Activated T-cell treated with anti-CD3 and anti-CD28 coated beads for 1 hour (primary cell): ENCODE measurements at places on chromosomes 16 and 17.
A peak's percentile ranks its signal among the peaks of the same experiment; 100 is the strongest.

GRCh38 chr17:1560858-1561355 is 1.7 kb downstream of the PITPNA start:
- DNase-seq, result no peak

- DNase-seq, result no peak
Observed at GRCh38 chr17:31595076-31595475, 203.6 kb downstream of the RAB11FIP4 start.

- DNase-seq, result no peak
Observed at GRCh38 chr17:45430006-45430737, 2.5 kb downstream of the ARHGAP27 start.

DNA sequence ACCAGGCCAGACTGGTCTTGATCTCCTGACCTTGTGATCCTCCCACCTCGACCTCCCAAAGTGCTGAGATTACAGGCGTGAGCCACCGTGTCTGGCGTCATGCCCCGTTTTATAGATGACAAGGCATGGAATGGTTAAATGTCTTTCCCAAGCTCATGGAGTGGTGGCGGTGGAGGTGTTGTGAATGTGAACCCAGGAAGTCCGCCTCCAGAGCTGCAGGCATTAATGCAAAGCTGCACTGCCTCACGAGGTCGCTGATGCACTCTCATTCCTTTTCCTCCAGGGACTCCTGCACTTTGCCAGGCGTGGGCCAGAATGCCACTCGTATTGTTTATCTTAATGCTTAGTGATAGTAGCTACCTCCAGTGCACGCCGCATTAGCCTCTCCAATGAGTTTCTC is 149.6 kb downstream of the WWOX start:
- DNase-seq, result no peak

DNA sequence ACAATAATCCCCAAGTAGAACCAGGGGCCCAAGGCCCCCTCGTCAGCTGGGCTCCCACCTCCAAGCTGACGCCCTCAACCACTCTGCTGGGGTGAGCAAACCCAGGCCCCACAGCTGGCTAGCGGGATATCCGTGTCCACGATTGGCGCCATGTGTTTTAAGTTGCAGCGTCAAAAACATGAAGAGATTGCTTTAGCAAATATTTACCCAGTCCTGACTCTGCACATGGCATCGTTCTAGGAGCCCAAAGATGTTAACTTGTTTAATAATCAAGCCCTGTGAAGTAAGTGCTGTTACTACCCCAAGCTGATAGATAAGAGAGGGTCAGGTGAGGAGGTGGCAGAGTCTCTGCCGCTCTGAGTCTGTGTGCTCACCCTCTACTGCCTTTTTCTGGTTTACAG is 344 bp upstream of the SEPTIN12 start:
- DNase-seq, result no peak

DNA sequence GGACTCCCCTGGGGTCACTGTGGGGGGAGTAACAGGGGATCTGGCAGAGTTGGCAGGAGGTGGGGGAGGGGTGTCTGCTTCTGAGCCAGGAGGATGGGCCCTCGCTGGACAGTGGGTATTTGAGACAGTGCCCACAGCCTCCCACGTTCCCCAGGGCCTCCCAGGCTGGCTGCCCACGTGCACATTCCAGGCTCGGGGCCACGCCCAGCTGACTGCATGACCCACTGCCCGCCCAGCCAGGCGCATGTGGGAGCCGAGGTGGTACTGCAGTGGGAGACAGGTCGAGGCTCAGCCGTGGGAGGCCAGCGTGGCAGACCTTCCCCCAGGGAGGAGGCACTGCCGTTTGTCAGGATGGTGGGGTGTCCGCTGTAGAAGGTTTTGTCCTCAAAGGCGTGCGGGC is 38.8 kb downstream of the BAHCC1 start:
- no peak for DNase-seq

DNA sequence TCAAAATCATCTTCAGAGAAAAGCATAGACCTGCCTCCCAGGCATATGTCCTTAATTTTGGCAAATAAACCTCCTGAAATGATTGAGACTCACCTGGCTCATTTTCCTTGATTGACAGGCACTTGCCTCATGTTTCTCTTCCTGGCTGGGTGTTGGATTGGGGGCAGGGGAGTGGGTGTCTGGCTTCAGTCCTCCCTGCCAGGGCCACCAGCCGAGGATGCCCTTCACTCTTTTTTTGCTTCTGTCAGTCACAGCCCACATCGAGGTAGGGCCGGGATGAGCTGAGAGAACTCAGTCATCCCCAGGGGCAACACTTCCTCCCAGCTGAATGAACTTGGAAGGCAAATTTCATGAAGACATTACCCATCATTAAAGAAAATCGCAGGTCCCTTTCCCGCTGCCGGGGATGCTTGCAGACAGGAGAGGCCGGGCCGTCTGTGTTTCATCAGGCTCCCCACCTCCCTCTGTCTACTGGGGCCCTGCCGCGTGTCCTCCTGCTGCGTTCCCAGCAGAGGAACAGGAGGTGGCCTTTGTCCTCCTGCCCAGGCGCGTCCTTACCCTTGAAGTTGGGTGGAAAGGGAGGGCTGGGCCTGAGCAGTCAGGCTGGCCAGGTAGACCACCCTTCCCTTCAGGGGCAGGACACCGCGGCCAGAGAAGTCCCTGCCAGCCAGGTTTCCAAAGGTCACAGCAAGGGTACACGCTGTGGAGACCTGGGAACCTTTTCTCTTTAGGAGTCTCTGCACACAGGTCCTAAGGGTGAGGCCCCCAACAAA is 11.2 kb upstream of the DNAH17 start:
- no peak for DNase-seq

- DNase-seq, result no peak
Observed at GRCh38 chr17:79136596-79136995, 62.0 kb downstream of the ENGASE start.

GRCh38 chr17:7750321-7750821 is 32.8 kb downstream of the DNAH2 start:
- DNase-seq, result no peak

DNA sequence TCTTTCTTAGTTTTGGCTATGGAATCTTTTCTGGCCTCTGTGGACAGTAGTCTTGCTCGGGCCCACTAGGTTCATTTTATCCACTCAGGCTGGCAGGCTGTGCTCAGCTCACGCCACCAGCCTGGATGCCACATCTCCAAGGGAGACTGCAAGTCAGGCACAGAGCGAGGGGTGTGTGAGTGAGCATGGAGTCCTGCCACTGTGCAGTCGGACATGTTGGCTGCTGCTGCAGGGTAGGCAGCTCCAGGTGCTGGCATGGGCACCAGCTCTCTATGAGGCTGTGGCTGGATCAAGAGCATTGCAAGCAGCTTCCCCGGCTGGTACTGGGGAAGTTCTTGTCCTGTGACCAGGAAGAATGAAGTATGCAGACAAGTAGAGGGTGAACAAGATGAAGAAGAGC is 158.9 kb downstream of the PCTP start:
- DNase-seq, result no peak

- DNase-seq, result no peak
Observed at GRCh38 chr17:12024327-12024726, 3.6 kb downstream of the MAP2K4 start.

GRCh38 chr16:23435500-23435899 is 17.5 kb downstream of the COG7 start:
- peak; percentile 45 for DNase-seq

GRCh38 chr16:12788758-12789157 is 14.9 kb downstream of the CPPED1 start:
- DNase-seq, result no peak

DNA sequence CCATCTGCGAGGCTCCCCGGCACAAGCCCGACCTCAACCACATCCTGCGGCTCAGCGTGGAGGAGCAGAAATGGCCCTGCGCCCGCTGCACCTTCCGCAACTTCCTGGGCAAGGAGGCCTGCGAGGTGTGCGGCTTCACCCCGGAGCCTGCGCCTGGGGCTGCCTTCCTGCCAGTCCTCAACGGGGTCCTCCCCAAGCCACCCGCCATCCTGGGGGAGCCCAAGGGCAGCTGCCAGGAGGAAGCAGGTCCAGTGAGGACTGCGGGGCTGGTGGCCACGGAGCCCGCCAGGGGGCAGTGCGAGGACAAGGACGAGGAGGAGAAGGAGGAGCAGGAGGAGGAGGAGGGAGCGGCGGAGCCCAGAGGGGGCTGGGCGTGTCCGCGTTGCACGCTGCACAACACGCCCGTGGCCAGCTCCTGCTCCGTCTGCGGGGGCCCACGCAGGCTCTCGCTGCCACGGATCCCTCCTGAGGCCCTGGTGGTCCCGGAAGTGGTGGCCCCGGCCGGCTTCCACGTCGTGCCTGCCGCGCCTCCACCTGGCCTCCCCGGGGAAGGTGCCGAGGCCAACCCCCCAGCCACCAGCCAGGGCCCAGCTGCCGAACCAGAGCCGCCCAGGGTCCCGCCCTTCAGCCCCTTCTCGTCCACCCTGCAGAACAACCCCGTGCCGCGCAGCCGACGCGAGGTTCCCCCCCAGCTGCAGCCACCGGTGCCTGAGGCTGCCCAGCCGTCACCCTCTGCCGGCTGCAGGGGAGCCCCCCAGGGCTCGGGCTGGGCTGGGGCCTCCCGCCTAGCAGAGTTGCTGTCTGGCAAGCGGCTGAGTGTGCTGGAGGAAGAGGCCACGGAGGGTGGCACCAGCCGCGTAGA is 13.1 kb upstream of the PRR35 start:
- peak; percentile 48 for DNase-seq

DNA sequence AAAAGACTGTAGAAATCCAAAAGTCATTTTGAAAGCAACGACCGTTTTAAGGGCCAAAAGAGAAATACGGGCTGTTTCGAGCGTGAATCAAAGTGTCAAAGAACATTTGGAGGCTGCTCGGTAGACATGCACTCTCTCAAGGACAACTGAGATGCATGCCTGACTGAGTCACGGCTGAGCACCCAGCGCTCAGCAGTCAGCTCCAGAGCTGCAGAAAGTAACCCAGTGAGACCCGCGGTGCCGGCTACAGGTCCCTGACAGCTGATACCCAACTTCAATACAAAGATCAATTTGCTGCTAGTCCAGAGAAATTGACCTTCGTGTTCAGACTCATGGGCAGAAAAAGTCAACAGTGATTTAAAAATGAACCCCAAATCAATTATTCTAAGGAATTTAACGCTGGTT is 214.9 kb downstream of the STX8 start:
- no peak for DNase-seq

GRCh38 chr17:17783116-17783824 is 53.5 kb downstream of the SREBF1 start:
- DNase-seq, result peak; percentile 35

DNA sequence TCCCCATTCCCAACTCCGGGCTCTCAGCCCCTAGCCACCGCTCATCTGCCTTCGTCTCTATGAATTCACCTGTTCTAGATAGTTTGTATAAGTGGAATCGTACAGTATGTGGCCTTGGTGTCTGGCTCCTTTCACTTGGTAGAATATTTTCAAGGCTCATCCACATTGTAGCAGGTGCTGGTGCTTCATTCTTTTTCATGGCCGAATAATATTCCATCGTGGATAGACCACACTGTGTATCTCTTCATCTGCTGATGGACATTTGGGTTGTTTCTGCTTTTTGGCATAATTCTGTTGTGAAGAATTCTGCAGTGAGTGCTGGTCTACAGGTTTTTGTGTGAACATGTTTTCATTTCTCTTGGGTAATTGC is 324.2 kb downstream of the SEC14L1 start:
- DNase-seq, result no peak

DNA sequence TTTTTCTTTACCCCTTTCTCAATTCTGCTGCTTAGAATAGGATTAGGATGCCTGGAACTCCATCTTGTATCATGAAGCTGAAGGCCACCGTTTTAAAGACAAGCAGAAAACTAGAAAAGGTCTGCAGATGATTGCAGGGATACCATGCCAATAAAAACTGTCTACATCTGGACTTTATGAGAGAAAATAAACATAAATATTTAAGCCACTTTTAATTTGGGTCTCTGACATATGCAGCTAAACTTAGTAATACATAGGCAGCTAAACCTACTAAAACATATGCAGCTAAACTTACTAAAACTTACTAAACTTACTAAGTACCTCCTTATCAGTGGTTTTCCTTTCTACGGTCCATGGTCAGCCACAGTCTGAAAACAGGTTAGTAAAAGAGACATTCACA is 48.4 kb downstream of the FBXL20 start:
- no peak for DNase-seq

DNA sequence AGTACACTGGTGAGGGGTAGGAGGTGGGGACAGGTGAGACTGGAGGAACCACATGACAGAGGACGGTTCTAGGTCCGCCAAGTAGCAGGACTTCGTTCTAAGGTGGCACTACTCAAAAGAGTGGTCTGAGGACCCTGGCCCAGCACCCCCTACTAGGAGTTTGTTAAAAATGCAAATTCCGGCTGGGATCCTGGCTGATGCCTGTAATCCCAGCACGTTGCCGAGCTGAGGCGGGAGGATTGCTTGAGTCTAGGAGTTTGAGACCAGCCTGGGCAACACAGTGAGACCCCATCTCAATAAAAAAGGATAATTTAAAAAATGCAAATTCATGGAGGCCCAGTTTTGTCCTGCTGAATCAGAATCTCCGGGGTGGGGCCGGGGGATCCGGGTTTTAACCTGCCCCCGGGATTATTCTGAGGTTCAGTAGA is 59.1 kb downstream of the WSB1 start:
- no peak for DNase-seq

GRCh38 chr17:63601439-63602371 is 1.0 kb downstream of the TACO1 start:
- DNase-seq, result no peak

DNA sequence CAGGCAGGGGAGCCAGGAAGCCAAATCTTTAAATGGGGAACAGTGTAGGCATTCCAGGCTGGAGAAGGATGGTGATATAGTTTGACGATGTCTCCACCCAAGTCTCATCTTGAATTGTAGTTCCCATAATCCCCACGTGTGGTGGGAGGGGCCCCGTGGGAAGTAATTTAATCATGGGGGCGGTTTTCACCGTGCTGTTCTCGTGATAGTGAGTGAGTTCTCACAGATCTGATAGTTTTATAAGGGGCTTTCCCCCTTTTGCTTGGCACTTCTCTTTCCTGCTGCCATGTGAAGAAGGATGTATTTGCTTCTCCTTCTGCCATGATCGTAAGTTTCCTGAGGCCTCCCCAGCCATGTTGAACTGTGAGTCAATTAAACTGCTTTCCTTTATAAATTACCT is 28.8 kb downstream of the GINS3 start:
- no peak for DNase-seq
